ENCODE measurements at places on chromosomes 3 and 15.

- no peak for DNase-seq
Measured at GRCh38 chr15:88695691-88696251, 57.0 kb downstream of the ISG20 start.

DNA sequence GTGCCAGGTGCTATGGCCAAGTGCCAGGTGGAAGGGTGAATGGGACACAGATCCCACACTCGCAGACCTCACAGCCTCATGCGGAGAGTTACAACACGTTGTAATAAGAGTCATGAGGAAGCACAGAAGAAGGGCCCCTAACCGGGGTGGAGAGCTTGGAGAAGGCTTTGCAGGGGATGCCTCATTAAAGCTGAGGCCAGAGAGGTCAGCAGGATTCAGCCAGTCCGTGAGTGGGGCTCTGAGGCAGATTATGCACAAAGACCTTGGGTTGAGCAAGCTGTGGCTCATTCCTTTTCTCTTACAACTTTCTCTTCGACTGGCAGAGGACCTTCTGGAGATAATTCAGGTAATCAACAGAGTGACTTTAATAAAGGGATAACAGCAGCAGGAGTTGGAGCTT, 65.3 kb upstream of the SNRK start:
- DNase-seq: no peak

GRCh38 chr3:47193871-47194859, 30.3 kb upstream of the SETD2 start:
- no peak for DNase-seq

- DNase-seq: peak; percentile 55
Measured at GRCh38 chr15:68054628-68055223, 611 bp downstream of the PIAS1 start.

DNA sequence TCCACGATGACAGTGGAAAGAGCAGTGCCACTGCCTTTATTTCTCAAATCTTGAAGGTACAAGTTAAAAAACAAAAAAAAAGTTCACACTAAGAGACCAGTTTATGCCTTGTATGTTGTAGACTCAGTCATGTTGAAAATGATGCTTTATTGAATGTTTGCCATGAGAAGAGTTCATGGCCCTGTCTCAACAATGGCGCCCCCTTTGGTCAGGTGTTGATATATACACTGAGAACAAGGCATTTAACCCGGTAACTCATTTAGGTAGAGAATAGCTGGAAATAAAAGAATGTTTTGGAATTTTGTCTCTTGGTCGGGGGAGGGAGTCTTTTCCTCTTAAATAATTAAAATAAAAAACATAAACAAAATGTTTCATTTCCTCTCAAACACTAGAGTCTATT, 145.6 kb upstream of the SLC2A2 start:
- no peak for DNase-seq

DNA sequence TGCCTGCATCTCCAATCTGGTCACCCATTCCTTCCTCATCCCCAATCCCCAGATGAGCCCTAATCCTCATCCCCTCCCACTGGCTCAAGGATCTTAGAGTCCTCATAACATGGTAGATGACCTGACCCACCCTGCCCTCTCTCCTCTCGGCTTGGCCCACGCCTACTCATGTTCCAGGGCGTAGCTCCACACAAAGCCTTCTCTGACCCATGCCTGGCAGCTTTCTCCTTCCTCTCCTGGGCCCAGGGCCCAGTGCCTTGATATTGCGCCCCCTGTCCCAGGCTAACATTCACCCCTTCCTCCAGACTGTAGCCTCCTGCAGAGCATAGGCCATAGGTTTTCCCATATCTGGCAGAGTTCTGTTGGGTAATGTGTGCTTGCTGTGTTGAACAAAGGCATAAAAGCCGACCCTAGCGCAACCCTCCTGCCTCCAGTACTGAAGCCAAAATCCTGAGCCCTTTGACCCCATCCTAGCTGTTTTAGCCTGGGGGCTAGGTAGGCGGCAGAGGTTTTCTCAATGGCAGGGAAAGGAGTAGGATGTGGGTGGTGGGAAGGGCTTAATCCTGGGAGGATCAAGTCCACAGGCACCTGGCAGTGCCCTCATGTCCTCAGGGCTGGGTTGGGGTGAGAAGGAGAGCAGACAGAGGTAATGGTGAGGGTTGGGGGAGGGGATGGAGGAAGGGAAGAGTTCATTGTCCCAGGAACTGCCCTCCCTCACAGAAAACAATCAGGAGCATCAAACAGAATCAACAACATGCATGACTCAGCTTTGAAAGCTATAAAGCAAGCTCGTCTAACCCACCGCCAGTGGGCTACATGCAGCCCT, 35.5 kb downstream of the MESD start:
- DNase-seq: no peak

DNA sequence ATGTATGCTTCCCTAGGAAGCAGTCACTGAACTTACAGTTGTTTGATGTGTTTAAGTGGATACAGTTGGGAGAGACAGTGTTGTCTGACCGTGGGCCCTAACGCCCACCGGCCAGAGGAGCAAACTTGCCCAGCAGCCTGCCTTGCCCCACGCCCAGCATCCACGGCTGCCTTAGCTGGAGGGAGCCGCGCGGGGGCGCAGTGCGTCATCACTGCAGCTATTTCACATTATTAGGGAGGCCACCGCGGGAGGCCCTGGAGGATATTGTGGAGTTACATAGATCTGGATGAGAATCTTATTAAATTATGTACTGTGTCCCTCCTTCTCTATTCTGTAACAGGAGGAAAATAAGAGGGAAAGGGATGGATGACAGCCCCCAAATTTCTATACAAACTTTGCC, 267.2 kb downstream of the GABRG3 start:
- DNase-seq: no peak

DNA sequence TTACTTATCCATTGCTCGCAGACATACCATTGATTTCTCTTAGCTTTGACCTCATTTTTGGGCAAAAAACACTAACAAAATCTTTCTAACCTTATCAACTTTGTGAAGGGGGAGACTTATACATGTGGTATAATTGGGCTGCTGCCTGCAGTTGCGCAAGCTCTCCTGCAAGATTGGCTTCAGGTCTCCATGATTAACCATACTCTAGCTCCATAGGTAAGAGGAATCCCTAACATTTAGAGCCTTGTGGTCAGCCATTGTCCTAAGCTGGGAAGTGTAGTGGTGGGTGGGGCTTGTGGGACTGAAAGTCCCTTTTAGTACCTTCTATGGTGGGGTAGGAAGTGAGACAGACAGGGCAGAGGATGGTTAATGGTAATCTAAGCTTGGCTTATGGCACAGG, 179.6 kb upstream of the THRB start:
- no peak for DNase-seq

GRCh38 chr3:128083980-128084674, 31.9 kb downstream of the SEC61A1 start:
- no peak for DNase-seq

DNA sequence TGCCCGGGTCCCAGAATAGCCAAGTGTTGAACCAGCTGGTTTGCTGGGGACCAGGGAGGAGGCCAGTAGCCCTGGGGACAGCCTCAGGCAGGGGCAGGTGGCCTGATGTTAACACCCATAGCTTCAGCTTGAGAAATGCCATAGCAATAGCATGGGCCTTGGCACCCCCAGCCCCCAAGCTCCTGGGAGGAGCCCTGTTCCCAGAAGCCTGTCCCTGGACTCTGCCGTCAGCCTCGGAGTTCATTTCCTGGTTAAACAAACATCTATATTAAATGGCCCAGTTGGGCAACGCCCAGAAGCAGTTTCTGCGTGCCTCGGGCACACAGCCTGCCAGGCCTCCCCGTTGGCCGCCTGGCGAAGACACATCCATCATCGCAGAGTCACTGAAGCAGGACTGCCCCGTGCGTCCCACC, 58.2 kb downstream of the FGD5 start:
- peak; percentile 38 for DNase-seq

DNA sequence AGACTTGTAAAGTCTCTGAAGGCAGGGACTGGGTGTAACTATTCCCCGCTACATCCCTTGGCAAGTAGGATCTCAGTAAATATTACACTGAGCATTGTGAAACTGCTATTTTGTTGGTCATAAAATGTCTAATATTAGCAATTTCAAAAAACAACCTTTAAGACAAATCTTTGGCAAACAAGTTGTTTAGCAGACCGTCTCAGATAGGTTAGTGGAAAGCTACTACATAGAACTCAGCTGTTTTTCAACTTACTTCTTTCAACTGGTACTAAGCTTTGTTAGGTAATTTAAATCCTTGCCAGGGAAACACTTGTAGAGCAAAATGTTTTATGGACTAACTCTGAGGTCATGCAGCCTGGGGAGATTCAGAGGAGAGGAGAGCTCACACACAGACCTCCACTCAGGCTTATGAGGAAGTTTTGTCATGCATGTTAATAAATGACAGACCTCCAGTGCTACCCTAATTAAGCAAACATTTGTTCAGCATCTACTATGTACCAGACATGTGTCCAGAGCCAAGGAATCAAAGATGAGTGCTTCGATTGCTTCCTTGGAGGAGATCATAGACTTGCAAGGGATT, 61.6 kb upstream of the STAC start:
- DNase-seq: no peak

DNA sequence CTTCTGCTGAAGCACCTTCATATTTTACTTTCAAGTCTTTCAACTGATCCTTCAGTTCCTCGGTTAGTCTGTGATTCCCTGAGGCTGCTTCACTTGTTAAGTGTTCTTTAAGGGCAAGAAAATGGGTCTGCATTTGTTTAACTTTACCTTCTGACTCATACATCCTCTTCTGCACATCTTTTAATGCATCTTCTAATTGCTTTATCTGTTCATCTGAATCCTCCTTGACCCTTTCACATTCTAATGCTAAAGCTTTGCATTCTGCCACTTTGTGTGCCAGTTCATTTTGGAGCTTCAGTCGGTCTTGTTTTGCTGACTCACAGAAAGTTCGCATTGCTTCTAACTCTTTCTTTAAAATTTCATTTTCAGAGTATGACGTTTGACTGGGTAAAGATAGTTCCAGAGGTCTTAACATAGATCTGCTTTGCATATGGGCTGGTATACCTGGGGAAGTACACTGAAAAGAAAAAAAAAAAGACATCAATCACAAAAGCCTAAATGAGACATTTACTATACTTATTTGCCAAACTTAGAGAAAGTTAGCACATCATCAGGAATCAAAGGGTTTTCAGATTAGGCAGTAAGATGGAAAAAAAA, 94.3 kb downstream of the UACA start:
- no peak for DNase-seq

GRCh38 chr15:99452728-99453636, 112.8 kb upstream of the MEF2A start:
- peak; percentile 92 for DNase-seq

DNA sequence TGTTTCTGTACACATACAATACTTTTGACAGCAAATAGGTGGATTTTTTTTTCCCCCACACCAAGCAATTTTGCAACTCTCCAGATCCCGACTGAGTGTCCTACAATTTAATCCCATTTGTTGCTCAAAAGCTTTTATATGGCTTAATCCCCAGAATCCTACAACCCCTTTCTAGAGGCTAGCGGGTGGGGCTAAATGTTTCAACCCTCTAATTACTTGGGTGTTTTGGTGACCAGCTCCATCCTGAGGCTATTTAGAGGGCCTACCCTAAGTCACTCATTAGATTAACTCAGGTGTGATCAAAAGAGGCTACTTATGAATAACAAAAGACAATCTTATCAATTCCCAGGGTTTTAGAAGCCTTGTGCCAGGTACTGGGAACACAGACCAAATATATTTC, 21.0 kb upstream of the FBXL2 start:
- DNase-seq: no peak

- peak; percentile 68 for DNase-seq
Measured at GRCh38 chr3:70829092-70829491, 516.7 kb upstream of the MDFIC2 start.

GRCh38 chr3:119628390-119628789, 30.7 kb downstream of the PLA1A start:
- no peak for DNase-seq

GRCh38 chr15:31585240-31585639, 258.6 kb downstream of the KLF13 start:
- DNase-seq: no peak

- no peak for DNase-seq
Measured at GRCh38 chr3:145739926-145740325, 421.1 kb downstream of the PLOD2 start.

GRCh38 chr3:56775445-56775837, 26.3 kb downstream of the ARHGEF3 start:
- no peak for DNase-seq
